ENCODE measurements at places on chromosomes 7 and 10.

GRCh38 chr10:101829561-101830315 is 11.5 kb upstream of the OGA start:
- peak; percentile 77 for DNase-seq

DNA sequence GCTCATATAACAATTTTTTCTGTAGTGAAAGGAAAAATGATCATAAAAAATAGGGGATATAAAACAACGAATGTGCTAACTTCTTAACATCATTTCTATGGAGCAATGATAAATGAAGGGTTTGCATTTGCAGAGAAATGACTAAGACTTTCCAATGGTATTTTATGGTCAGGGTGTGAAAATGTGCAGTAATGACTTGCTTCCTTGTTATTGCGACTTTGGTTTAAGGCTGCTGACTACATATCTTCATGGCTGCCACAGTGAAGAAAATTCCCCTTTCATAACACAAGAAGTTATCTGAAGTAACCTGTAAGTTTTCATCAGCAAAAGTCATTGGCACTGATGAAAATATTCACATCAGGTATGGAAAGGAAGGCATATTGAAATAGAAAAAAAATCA is 166.1 kb upstream of the NRG3 start:
- no peak for DNase-seq

- DNase-seq = peak; percentile 69
Measured at GRCh38 chr10:119222537-119222936, 15.2 kb downstream of the GRK5 start.

DNA sequence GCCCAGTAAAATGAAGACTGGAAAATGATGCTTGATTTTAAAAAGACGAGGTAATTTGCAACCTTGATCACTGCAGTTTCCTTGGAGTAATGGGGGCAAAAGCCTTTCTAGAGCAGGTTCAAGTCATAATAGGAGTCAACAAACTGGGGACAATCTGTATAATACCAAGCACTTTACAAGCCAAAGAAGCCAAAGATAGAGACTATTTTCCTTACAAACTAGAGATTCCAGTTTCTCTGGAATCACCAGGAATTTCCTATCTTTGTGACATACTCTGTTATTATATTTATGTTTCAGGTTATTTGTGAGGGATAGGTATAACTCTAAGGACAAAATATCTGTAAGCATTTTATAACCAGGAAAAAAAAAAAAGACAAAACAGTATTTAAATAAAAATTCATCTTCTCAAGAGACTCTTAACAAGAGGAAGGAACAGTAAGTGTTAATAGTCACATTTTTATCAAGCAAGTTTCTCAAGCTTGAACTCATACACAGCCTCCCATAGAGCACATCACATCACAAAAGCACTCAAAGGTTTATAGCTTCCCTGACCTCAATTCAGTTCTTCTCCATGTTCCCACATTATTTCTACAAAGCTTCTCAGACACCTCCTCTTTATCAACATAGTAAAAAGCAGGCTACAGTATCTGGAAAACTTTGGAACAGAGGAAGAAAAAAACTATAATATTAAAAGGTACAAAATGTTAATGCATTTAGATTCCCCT is 18.9 kb downstream of the JMJD1C start:
- no peak for DNase-seq

DNA sequence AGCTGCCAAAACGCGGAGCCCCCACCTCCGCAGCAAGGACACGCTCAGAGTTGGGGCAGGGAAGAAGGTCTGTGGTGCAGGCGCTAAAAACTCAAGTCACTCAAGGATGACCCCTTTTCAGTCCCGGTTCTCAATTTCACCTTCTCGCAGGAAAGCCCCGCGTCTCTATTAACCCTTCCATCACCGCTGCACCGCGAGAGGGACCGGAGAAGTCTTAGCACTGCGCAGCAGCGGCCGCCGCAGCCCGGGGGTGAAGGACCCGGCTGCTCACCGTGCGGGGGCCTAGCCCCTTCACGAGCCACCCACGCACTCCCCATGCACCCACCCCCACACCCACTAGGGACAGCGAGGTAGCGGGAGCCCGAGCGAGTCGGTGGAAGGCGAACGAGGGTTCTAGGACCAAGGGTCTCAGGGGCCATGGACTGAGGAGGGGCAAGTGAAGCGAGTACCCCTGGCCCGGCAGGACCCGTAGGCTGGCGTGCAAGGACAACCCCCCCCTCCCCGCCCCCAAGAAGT is 162.9 kb downstream of the SH3PXD2A start:
- no peak for DNase-seq

DNA sequence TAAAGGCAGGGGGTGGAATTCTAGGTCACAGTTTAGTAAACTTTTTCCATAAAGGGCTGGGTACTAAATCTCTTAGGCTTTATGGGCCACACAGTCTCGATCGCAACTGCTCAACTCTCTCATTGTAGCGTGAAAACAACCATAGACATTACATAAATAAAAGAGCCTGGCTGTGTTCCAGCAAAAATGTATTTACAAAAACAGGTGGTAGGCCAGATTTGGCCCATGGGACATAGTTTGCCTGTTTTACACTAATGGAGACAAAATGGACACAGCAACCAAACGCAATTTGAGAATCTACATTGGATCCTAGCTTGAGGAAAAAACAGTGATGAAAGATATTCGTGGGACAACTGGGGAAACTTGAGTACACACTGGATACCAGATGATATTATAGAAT is 23.2 kb upstream of the MALSU1 start:
- peak; percentile 27 for DNase-seq

DNA sequence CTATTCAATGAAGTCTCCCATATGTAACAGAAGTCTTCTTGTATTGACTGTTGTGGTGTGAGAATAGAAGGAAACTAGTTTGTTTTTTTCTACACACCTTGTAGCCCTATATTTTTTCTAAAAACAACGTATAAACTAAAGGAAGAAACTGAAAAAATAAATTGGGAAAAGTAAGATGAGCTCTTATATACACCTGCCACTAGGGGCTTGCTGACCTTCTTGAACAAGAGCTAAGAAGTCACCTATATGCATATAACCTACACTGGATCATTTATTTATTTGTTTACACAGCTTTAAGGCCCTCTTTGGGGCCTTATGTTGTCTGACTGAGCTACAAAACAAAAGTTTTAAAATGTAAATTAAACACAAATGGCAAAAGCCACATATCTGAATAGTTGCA is 383.0 kb downstream of the HPSE2 start:
- no peak for DNase-seq

DNA sequence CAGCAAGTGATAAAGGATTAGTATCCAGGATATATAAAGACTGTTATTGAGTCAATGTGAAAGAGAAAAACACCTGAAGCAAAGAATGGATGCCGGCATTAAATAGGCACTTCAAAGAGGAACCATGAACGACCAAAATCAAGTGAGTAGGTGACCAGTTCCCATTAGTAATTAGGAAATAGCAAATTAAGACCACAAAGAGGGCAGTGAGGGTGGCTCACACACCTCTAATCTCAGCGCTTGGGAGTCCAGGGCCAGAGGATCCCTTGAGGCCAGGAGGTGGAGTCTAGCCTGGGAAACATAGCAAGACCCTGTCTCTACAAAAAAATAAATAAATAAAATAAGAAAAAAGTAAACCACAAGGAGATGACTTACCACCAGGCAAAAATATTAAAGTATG is 1.5 kb upstream of the ANTXRL start:
- DNase-seq = no peak

DNA sequence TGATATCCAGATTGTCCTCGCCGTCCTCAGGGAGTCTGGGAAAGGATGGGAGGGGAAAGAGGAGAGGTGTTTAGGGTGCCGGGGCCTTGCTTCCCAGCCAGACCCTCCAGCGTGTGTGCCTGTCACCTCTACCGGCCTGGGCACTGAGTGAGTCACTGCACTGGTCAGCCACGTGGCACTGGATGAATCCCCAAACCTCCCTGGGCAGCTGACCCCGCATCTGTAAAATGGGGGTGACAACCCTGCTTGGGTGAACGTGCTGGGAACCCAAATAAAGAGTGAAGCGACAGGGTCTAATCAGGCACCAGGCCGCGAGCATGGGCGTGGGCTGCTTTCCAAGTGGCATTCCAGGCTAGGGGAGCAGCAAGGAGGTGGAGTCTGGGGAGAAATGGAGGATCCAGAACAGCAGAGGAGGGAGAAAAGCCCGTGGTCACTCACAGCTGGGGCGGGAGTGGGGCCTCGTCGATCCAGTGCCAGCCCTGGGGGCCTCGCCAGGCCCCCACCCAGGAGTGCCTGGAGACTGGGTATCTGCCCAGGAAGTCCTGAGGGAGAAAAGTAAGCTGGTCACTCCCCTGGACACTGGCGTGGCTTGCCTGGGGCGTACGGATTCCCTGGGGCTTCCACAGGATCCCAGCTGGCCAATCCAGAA is 29.7 kb downstream of the KLRG2 start:
- DNase-seq = no peak

DNA sequence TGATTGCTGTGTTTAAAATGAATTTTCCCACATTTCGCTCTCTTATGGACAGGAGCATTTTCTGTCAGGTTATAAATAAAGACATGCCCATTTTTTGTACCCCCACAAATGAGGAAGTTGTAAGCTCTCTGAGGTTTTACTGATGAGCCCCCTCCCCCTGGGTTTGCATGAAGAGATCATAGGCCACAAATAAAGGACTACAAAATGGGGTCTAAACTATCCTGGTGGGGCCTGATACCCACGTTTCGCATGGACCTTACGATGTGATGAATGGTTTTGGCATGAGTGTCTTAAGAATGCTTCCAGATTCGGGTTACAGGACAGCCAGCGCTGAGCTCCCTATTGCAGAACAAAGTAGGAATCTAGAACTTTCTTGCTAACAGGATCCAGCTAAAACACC is 5.8 kb downstream of the IKZF1 start:
- no peak for DNase-seq

DNA sequence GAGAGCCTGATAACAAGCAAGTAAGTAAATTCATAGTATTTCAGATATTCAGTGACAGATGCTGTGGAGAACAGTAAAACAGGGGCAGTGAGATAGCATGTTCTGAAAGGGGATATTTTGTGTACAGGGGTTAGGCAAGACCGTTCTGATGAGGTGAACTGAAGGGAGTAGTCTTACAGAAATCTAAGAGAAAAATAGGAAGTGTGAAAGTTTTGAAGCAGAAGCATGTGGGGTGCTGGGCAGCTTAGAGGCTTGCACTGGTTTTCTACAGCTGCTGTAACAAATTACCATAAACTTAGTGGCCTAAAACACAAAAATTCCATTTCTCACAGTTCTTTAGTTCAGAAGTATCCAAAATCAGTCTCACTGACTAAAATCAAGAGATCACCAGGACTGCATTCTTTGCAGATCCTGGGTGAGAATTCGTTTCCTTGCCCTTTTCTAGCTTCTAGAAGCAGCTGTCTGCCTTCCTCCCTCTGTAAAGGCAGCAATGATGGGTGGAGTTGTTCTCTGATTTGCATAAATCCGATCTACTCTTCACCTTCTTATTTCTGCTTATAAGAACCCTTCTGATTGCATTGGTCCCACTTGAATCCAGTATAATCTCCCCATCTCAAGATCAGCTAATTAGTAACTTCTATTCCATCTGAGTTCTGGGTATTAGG is 7.5 kb upstream of the KLF14 start:
- DNase-seq = no peak

DNA sequence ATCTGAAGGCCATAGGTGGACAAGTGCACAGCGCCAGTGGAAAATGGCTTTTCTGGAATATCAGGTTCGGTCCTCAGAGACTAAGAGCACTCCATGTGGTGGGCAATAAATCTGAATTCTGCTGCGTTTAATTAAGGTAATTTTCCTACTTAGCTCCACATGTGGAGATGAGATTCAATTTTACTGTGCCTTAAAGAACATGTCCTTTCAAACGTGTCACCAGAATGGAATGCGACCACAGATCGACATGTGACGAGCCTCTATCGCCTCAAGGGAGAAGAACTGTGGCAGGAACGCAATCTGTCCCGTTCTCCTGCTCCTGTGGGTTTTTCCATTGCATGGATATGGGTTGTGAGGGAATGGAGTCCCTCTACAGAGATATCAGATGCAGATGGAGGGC is 205.3 kb upstream of the ZNF32 start:
- no peak for DNase-seq
